ENCODE measurements at places on chromosomes 6 and 20.

DNA sequence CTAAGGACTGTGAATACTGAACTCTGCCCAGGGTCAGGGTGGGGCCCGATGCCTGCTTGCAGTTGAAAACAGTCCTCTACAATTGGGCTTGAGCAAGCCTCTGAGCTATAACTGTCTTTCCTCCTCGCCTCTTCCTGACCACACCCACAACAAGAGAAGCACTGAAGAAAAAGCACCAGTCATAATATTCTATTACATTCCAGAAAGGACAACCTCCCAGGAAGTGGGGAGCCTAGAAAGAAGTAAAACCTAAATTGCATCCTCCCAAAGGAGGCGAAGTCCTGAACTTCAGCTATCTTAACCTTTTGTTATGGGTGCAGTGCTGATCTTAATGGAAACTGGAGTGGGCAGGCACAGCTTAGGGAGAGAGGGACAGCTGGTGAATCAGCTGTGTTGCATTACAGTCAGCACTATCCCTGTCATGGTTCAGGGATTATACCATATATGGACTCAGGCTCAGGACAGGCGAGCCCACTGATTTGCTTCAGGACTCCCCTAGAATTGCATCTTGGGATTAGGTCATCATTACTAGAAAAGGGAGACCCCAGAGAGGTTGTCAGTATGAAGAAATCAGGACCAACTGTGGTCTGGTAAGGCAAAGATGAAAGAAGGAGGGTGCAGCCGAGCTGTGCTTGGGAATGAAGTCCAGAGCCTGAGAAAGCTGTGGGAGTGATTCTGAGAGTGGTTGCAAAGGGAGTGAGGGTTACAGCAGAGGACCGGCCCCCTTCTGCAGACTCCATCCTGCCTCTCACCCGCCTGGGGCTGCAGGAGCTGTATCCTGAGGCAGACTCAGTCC, 18.3 kb upstream of the TRAM2 start:
- no peak for DNase-seq

DNA sequence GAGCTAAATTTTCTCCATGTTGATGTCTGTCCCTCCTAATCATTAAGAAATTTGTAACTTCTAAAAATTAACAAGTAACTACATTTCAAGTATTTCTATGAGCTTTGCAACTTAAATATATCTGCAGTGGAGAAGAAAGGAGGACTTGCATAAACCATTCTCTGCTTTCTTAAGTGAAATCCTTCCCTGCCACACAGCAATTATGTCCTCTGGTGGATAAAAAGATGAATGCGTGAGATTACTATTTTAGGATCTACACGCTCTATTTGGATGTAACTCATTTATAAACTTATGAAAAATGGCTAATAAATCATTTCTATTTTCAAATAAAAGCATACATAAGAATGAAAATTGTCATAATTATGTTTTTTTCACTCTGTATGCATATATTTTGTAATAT, 338.0 kb upstream of the PTCHD4 start:
- DNase-seq, result no peak

GRCh38 chr20:50569864-50570836, 60.0 kb downstream of the PTPN1 start:
- no peak for DNase-seq

- no peak for DNase-seq
Observed at GRCh38 chr6:95846652-95847051, 169.1 kb upstream of the FUT9 start.

DNA sequence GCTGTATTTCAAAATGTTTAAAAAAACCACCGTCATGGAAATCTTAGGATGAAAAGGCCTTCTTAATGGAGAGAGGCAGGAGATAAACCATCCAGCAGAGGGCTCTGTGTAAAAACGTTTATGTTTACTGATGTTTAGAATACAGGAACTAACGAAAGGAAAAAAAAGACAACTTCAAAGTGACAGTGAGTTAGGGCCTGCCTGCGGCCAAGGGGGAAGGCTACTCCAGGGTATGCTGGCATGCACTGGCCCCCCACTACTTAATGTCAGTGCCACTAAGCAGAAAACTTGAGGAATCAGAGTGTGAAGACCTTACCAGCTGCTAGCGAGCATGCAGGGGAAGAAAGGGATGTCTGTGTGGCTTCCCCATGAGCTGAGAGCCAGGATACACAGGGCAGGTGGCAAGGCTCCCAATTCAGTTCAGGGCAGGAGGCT, 47.7 kb downstream of the AKAP7 start:
- no peak for DNase-seq

GRCh38 chr6:3117912-3118352, 579 bp upstream of the BPHL start:
- DNase-seq, result no peak

GRCh38 chr20:18225632-18226031, 62.7 kb upstream of the ZNF133 start:
- no peak for DNase-seq

- no peak for DNase-seq
Observed at GRCh38 chr6:150813993-150814359, 51.5 kb upstream of the MTHFD1L start.

DNA sequence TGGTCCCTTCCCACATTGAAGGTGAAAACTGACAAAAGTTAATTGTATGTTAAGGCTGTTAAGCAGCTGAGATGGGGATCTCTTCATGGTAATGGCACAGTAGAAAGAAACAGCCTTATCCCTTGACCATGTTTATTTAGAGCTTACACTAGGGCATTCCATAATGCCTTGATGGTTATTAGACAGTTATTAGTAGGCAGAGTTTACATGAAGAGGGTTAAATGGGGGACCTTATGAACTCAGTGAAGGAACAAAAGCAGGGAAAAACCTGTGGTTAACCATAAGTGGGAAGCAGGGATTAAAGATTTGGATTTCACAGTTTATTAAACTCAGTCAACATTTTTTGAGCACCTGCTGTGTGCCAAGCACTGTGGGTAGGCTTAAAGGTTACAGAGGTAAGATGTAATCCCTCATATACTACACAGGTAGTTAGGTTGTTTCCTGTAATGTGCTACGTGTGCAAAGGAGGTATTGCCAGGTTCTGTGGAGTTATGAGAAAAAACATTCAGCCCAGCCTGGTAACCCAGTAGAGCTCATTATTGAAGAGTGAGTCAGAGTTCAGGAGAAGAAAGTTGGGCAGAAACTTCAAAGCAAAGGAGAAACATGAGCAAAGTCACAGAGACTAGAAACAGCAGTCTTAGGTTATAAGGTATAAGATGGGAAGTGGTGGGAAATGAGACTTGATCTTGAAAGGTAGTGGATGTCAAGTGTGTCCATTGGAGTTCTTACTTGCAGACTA, 32.3 kb upstream of the GNRH2 start:
- no peak for DNase-seq

DNA sequence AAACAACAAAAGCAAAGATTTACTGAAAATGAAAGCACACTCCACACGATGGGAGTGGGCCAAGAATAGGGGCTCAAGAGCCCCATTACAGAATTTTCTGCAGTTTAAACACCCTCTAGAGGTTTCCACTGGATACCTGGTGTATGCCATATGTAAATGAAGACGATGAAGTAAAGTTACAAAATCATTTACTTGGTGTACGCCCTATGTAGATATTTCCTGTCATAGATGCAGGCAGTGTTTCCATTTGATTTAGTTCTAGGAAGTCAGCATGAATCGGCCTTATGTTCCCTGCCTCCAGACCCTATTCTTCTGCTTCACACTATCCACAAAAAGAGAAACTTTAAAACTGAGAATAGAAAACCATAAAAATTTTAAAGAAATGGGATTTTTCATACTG, 404.4 kb upstream of the GJE1 start:
- DNase-seq, result no peak

DNA sequence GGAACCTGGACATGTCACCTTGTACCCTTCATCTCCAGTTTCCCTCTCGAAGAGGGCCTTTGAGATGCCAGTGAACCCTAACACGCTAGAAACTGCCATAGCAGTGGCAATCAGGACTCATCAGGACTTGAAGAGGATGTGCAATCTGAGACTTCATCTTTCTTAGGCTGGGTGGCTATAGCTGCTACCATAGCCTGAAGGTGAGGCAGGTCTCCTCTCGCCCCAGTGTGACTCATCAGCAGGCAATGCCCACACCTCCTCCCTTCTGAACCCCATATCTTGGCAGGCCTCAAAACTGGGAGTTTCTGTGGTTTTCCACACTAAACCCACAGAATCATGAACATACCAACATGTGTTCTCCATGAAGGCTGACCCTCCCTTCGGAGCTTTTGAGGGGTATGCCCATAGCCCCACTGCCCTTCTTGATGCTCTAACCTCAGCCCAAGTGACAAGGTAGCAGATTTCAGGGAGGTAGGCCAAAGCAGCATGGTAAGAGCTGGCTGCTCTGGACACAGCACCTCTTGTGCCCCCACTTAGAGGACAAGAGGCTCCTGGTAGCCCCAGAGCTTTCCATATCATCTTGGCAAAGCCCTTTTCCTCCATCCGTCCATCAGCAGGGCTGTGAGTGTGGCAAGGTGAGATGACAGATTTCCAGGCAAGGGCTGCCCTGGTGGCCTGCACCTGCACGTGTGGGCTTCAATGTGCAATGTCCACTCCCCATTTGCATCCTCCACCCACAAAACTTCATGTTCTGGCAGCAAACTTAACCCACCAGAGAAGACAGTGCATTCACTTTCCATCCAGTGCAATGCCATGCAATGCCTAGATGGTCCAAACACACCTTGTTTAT, 2.6 kb downstream of the BLCAP start:
- DNase-seq, result no peak

- no peak for DNase-seq
Observed at GRCh38 chr6:106247293-106247692, 78.3 kb downstream of the ATG5 start.

- DNase-seq, result no peak
Observed at GRCh38 chr6:42322676-42323075, 105.0 kb upstream of the MRPS10 start.

- DNase-seq, result no peak
Observed at GRCh38 chr6:11065436-11066202, 21.5 kb upstream of the ELOVL2 start.

DNA sequence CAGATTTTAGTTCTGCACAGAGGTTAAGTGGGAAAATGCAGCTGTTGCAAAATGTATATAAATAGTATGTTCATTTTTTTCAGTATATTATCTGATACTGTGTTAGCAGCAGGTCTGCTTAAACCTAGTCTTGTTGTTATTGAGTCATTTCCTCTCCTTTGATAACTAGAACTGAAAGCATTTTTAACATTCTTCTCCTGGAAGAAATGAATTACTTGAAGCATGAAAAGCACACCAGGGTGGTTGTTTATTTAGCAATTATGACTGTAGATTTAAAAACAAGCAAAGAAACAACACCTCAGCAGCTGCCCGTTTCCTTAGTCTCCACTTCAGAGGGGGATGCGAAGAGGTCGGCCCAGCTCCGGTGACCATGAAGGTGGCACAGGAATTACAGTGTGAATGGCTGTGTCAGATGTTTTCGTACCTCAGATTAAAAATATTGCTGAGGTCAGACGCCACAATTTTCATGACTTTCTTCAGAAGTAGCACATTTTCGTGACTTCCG, 53.5 kb downstream of the GOPC start:
- DNase-seq, result peak; percentile 84

- DNase-seq, result peak; percentile 76
Observed at GRCh38 chr6:30722280-30723112, 2.3 kb downstream of the TUBB start.

DNA sequence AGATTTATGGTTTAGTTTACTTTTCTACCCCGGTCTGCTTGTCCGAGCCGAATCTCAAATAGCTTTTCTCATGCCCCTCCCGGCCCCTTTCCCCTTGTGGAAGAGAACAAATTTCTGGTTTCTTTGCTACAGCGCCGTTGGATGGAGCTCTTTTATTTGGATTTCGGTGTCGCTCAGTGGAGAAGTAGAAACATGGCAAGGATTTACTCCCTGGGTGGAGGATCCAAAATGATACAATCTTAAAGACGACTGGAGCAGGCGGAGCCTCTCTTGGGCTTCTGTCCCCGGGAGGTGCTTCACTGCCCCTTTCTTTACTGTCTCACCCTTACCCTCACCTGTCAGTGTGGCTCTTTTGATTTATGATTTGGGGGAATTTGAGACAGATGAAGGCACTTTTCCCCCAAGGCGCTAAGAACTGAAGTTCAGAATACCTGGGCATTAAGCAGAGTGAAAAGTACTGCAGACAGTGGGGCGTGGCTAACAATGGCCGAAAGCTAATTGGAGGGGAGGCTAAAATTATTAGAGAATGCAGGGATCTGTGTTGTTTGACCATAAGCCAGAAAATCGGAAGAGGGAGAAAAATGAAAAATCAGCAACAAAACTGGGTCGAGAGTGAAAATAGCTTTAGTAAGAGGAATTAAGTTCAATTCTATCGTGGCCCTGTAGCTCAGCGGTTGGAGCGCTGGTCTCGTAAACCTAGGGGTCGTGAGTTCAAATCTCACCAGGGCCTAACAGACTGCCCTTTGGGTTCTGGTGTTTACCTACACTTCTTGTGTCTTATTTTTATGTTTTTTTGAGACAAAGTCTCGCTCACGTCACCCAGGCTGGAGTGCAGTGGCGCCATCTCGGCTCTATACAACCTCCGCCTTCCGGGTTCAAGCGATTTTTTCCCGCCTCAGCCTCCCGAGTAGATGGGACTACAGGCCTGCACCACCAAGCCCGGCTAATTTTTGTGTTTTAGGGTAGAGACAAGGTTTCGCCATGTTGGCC, 145.1 kb upstream of the ZNF184 start:
- DNase-seq, result no peak

DNA sequence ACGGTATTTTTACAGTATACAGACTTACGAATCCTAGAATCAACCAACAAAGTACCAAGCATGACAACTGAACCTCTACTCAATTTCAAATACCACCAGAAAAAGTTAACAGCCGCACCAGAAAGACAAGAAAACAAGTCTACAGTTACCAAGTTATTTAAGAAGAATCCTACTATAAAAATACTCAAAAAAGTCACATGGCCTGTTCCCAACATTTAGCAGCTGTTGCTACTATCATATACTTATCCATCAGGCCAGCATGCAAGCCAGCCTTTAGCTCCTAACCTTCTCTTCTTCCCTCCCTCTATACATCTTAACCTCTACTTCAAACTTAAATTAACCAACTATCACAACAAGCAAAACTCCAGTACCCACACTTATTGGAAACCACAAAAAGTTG, 1.9 kb downstream of the SYNCRIP start:
- DNase-seq, result no peak

DNA sequence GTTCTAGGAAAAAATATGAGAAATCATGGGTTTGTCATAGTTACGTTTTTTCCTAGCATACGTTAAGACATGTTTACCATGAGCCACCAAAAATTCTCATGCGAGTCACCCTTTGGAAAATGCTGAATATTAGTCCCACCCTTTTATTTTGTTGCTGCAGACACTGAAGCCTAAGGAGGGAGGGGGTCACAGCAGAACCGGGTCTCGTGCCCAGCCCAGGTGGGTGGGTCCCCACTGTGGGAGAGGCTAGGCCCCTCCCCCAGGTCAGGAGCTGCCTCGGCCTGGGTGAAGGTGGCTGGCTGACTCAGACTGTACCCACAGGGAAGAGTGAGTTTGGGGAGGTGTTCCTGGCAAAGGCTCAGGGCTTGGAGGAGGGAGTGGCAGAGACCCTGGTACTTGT, 26.2 kb upstream of the SRF start:
- no peak for DNase-seq

- no peak for DNase-seq
Observed at GRCh38 chr6:119686644-119687043, 337.1 kb upstream of the MAN1A1 start.

GRCh38 chr6:146028252-146028795, 538 bp upstream of the GRM1 start:
- DNase-seq, result no peak

All from SW 1271 (cell line).